Endothelial cell of umbilical vein (primary cell): ENCODE measurements at places on chromosomes 16 and 17. TPM values are rescaled to one million over a fixed set of nuclear protein-coding genes. Genes with fewer than 3 reads are reported as not detected.

Gene CD300E
- total RNA-seq: not detected in 2 replicates

Gene C1QTNF1
- 3.8 and 4.0 TPM in 2 replicates for total RNA-seq

Gene ALOX12B
- total RNA-seq: not detected in 2 replicates

Gene LGALS9B
- not detected in 2 replicates for total RNA-seq

Gene FTO
- total RNA-seq: 77.8 and 87.1 TPM in 2 replicates

Gene PMFBP1
- 0.42 TPM in 1 of 2 replicates, not detected in the other for total RNA-seq

Gene OTOP3
- not detected in 2 replicates for total RNA-seq

Gene CACNA1H
- not detected in 2 replicates for total RNA-seq

Gene DHX40
- 28.6 and 29.7 TPM in 2 replicates for total RNA-seq

Gene PRAC1
- not detected in 2 replicates for total RNA-seq

Gene KRTAP4-6
- total RNA-seq: not detected in 2 replicates

Gene TEX19
- not detected in 2 replicates for total RNA-seq

Gene ZG16
- not detected in 2 replicates for total RNA-seq

Gene TEX14
- total RNA-seq: not detected in 2 replicates

Gene THAP11
- total RNA-seq: 22.6 and 24.0 TPM in 2 replicates

Gene KRT28
- total RNA-seq: not detected in 2 replicates

Gene EPN3
- not detected in 2 replicates for total RNA-seq
